Mammary epithelial cell (primary cell): ENCODE measurements at places on chromosomes 7 and 10.

- DNase-seq = peak; percentile 55
These were observed 28.2 kb downstream of the IL15RA start for GRCh38 chr10:5949009-5949759.

- no peak for DNase-seq
These were observed 42.8 kb downstream of the MYL10 start for GRCh38 chr7:101586078-101586905.

GRCh38 chr7:47757921-47758411 is 176.1 kb upstream of the TNS3 start:
- DNase-seq = peak; percentile 67

DNA sequence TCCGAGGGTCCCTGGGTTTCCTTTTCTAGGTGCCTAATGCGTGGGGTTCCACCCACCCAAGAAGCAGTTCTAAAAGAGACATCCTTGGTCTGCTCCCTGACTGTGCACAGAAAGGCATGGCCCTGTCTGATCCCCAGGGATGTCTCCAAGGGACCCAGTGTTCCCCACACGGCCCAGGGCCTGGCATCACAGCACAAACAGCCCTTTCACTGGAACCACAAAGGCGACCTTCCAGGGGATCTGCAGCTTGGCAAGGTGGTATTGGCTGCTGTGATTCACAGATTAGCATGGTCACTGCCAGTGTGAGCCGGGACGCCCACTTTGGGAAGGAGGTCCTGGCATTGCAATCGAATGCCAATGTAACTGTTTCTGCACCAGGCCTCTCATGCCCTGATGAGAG is 6.4 kb downstream of the KCNMA1 start:
- no peak for DNase-seq

DNA sequence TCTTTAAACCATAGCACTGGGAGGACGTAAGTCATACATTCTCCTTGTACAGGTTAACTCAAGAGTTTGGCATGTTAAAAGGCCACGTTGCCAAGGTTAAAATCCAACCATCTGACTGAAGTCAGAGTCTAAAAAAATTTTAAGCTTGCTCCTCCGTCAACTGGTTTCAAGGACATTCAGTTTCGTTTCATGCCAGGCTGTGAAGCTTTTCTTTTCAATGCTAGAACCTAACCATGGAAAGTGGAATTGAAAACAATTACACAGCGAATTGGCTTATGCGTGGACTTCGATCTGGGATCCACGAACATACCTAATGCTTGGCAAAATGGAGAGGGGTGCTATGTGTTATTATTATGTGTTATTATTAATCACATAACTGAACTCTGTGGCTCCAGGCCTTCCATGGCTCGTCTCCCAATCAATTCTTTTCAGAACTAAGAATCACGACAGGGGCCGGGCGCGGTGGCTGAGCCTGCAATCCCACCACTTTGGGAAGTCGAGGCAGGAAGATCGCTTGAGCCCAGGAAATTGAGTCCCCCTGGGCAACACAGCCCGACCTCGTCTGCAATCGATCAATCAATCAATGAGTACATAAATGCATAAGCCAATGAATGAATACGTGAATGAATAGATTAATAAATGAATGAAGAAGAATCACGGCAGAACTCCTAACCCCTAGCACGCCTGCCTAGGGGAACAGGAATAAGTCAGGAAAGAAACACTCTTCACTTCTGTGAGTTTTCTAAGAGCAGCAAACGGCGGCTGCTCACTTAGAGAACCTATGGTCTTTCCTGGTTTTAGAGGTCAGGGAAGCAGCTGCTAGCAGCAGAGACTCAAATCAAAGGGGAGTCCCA is 733 bp upstream of the ARL5B start:
- peak; percentile 39 for DNase-seq

DNA sequence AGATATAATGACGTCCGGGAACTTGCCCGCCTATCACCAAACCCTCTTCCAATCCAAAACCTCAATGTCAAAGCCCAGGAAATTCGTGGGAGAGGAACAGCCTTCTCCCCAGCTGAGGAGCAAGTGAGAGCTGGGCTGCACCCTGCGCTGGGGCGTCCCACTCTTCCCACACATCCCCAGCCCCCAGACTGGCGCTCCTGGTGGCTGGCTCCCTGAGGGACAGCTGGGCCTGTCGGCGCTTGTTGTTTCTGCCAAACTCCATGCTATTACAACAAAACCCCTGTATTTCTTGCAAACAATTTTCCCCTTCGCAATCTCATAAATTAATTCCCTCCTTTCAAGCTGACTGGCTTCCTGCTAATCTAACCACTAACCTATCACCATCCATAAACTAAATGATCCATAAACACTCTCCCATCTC is 53.0 kb downstream of the GRID1 start:
- DNase-seq = no peak

DNA sequence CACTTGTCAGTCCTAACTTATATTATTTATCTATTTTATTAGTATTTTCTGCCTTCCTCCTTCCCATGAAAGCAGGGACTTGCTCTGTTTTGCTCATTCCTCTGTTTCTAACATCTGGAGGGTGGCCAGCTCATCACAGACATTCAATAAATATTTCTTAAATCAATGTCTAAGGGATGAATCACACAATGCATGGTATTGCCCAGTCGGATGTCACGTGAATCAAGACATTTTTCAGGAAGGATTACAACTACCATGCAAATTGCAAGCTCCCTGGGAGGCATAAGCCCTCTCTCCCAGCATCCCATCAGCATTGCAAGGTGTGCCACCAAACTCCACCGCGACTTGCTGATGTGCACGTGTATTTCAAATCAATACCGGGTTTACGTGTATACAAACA is 146.6 kb upstream of the RNF32 start:
- DNase-seq = no peak

- peak; percentile 35 for DNase-seq
These were observed 14.9 kb upstream of the ITGB1 start for GRCh38 chr10:32972929-32973328.
